AG09309 (cell line): ENCODE measurements at places on chromosomes 1 and 21.

DNA sequence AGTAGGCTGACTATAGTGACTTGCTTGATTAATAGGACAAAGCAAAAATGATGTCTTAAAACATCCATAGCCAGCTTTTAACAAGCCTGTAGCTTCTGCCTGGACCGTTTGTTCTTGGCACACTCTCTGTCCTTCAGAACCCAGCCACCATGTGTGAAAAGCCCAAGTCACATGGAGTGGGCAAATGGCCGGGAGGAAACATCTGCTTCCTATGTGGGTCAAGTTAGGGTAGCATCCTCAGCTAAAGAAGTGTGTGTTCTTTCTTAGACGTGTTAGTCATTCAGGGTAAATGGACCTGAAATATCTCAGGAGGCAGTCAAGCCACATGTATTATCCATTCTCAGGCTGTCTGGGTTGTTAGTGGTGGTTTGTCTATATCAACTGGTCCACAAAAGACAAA lies 23.4 kb downstream of the RD3 start:
- DNase-seq, result no peak

- DNase-seq, result no peak
Measured at GRCh38 chr1:63794939-63795378, 21.1 kb downstream of the ROR1 start.

GRCh38 chr1:217088521-217089284 lies 365.5 kb upstream of the ESRRG start:
- no peak for DNase-seq

DNA sequence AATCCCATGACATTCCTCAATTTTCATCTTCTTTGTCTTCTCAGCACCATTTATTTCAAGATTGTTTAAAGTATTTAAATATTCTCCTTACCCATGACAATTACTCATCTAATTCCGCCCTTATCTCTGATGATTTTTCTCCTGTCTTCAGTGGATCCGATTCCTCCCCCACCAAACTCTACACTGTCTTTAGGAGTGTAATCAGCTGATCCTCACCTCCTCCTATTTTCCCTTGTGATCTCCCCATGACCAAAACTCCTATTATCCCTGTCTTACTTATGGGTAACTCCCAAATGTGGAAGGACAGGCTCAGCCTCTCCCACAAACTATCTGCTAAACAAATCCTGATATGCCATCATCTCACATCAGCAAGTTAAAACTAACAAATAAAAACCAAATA lies 335.3 kb upstream of the RUNX1 start:
- no peak for DNase-seq

DNA sequence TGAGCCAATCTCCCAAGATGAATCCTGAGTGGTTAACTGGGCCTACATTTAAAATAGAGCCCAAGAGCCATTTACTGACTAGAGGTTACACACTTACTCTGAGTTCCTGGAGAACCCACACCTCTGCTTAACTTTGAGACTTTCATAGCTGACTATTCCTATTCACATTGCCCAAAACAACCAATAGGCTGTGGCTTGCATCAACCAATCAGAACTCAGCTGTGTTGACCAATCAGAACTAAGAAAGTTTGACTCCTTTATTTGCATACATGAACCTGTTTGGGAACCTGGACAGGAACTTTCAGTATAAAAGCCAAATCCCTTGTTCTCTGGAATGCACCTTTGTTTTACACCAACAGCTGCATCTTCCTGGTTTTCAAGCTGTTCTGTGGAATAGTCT lies 9.5 kb downstream of the ZSWIM5 start:
- no peak for DNase-seq

DNA sequence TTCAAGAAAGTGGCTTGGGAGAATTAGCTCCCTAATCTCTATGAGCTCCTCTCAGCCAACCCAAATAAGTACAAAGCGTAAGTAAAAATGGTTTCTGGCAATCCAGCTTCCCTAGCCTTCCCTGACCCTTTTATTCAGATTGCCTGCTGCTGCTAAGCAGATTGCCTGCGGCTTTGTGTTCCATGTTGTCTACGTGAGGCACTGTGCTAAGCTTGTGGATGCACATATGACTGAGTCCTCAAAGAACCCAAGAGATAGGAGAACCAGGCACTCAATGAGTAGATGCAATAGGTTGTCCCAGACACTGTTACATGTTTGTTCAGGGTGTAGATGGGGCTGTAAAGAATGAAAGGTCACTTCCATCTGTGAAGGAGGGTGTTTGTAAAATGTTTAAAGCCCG lies 6.3 kb upstream of the OSBPL9 start:
- DNase-seq, result no peak

- DNase-seq, result no peak
Measured at GRCh38 chr1:209012443-209013196, 570.9 kb upstream of the CAMK1G start.

- DNase-seq, result no peak
Measured at GRCh38 chr1:104702731-104703130, 953.0 kb downstream of the AMY1C start.

GRCh38 chr1:168755800-168756418 lies 26.9 kb upstream of the DPT start:
- DNase-seq, result no peak

GRCh38 chr1:46519209-46519608 lies 29.6 kb downstream of the DMBX1 start:
- DNase-seq, result no peak

DNA sequence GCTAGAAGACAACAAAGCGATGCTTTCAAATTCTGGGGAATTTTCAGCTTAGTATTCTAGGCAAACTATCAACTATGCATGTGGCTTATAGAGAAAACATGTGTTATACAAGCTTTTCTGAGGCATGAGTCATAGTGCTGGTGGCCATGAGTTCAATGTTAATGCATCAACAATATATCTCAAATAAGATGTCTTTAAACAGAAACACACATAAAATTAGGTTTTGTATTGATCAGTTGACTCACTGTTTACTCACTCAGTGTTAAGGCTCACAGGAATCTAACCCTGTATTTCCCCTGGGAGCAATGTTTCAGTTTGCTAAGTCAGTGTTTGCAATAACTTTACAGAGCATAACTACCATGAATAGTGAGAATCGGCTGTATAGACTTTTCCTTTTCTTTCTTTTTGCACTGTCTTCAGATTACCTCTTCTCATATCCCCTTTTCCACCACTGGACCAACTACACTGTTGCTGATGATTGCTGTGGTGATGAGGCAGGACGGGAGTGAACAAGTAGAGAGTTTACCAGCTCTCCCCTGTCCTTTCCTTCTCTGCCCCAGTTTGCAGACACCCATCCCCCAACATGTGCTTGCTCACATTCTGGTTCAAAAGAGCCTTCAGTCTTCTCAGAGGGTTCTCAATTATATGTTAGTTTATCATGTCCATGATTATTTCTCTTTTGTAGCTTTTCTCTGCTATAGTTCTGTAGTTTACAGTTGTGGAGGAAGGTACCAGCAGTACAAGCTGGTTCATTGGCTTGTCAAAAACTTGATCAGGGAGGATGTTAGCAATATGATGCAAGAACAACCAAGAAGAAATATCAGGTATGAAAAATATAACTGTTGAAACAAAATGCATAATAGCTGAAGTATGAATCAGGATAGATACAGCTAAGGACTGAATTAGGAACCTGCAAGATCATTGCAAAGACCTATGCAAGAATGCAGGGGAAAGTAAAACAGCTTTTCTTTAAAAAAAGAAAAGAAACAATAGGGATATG lies 23.9 kb downstream of the CD2 start:
- DNase-seq, result peak; percentile 62

DNA sequence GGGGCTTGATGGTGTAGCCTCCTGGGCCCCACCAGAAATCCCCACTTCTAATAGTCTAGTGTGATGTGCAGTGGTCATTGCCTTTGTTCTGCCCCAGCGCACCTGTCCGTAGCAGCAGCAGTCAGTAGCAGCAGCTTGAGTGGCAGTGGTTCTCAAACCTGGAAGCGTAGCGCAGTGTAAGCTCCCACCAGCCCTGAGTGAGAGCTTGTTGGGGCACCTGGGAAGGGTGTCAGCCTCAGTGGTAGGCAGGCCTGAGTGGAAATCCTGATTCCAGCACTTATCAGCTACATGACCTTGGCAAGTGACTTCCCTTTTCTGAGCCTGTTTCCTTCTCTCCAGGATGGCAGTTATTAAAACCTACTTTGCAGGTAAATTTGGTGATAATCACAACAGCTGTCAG lies 41.6 kb upstream of the EPHA8 start:
- no peak for DNase-seq

GRCh38 chr21:34817821-34818661 lies 149.2 kb downstream of the CLIC6 start:
- DNase-seq, result no peak

- no peak for DNase-seq
Measured at GRCh38 chr1:116312681-116313069, 60.4 kb upstream of the ATP1A1 start.

DNA sequence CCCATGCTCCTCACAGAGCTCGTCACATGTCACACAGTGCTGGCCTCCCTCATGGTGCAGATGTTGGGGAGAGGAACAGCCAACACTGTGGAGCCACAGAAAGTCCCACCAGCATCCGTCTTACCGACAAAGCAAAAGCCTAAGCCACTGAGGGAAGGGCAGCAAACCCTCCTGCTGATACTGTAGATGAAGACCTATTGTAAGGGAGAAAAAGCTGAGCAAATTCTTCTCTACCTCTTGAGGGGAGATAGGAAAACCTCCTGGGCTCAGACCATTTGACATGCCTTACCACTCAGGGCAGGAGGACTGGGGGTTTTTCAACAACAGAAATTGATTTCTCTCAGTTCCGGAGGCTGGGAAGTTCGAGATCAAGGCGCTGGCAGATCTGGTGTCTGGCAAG lies 95.9 kb downstream of the WDR64 start:
- DNase-seq, result no peak

DNA sequence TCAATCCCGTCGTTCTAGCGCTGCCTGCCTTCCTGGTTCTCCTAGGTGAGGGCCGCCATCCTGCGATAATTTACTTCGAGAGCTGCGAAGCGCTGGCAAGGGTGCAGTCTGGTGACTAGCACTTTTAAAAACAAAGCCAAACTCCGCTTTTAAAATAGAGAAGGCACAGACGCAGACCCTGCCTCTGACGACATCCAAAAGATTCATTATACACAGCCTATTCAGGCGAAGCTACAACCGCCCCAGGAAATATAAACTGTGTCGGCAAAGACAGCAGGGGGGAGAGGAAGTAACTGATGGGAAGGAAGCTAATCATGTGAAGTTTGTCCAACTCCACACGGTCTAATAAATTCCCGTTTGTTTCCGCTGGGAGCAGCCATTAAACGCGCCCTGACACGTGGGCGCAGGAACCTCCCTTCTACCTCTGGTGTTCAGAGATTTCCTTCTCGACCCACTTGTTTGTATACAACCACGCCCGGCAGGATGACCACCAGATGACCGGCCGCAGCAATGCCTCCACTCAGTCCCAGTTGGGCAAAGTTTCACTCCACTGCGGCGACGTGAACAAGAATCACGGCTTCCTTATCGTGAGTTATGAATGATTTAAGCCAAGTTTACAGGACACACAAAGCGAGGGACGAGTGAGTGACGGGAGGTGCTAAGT lies 1.3 kb downstream of the GNG12 start:
- DNase-seq, result peak; percentile 21

- no peak for DNase-seq
Measured at GRCh38 chr1:68954841-68955240, 458.0 kb upstream of the DEPDC1 start.

DNA sequence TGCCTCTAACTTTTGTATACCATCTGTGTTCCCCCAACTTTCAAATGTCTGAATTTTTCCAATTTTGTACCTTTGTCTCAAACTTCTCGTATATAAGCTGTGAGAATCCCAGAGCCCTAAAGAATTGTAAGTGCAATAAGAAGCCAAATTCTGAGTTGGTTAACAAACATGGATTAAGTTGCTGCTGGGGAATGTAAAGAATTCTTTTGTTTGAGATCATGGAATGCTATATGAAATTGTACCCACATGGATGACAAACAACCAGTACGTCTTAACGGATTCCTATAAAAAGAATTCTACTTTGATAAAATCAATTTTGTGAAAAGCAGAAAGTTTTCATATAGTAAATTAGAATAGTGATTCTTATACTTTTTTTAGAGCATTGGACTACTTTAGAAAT lies 72.4 kb upstream of the CYP2J2 start:
- no peak for DNase-seq

- no peak for DNase-seq
Measured at GRCh38 chr1:147753081-147753480, 7.3 kb downstream of the GJA5 start.

- DNase-seq, result no peak
Measured at GRCh38 chr1:182939413-182939812, 13.6 kb downstream of the SHCBP1L start.

DNA sequence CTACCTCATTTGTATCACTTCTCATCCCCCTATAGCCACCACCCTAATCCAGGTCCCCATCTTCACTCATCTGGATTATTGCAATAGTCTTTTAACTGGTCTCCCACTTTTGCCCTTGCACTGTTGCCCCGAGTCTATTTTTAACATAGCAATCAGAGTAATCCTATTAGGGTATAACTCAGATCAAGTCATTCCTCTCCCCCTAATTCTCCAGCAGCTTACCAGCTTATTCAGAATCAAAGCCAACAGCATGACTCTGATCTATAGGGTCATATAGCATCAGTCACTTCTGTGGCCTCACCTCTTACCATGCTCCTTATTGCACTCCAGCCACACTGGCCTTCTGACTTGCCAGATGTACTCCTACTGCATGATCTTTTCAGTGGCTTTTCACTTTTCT lies 140.7 kb downstream of the PAPPA2 start:
- DNase-seq, result no peak

GRCh38 chr1:42282024-42282579 lies 52.9 kb downstream of the FOXJ3 start:
- DNase-seq, result peak; percentile 71

- no peak for DNase-seq
Measured at GRCh38 chr1:225460021-225460736, 32.3 kb upstream of the LBR start.

GRCh38 chr21:36825658-36826057 lies 126.7 kb downstream of the SIM2 start:
- DNase-seq, result no peak

GRCh38 chr21:31730712-31731055 lies 1.2 kb downstream of the SCAF4 start:
- no peak for DNase-seq

DNA sequence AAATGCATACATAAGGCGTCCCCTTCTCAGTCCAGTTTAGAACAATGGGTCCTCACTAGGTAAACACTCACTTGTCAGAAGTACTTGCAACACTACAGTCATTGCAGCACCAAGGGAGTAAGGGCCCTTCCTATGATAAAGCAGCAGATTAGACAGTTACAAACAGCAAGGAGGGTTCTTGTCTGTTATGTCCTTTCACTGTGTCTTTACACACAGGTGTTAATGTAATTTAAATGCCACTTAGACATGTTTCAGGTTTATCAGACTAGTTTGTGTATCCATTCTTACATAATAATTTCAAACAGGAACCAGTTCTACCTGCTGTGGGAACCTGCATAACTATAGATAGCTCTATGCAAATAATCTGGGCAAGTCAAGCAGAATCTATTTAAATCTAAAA lies 105.6 kb upstream of the USH2A start:
- no peak for DNase-seq

- DNase-seq, result no peak
Measured at GRCh38 chr1:43451701-43452532, 1.8 kb downstream of the HYI start.

DNA sequence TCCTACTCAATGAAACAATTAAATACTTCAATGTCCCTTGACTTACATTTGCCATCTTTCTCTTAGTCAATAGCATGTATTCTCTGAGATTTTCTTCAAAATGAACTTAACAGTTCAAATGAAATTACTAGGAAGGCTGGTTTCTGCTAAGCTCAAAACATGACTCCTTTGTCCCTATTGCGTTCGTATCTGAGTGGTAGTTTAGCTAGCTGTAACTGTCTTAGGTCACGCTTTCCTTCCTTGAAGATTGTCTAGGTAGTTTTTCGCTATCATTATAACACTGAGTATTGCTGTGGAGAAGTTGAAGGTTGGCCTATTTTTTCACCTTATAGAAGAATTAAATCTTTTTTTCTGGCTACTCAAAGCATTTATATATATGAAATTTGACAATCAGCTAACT lies 1535.2 kb downstream of the PLA2G4A start:
- DNase-seq, result no peak
